ENCODE measurements at places on chromosomes 2 and 18.

- no peak for DNase-seq
These were observed 23.9 kb downstream of the SESTD1 start for GRCh38 chr2:179240481-179241451.

- DNase-seq: no peak
These were observed 12.1 kb downstream of the PLEKHH2 start for GRCh38 chr2:43648994-43649701.

DNA sequence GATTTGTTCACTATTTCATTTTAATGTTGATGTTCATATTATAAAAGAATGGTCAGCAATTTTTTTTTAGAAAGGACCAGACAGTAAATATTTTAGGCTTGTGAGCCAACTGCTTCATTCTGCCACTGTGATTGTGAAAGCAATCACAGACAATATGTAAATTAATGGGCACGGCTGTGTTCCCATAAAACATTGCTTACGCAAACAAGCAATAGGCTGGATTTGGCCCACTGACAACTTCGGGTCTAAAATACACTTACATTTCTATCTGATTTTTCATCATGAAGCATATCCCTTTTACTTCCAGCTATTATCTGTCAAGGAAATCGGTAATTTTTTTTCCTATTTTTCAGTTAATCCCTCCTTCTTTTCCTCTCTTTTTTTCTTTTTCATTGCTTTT lies 182.2 kb upstream of the CDH2 start:
- DNase-seq: no peak

- no peak for DNase-seq
These were observed 281.1 kb upstream of the FN1 start for GRCh38 chr2:215716956-215717355.

- no peak for DNase-seq
These were observed 90.9 kb downstream of the PLA2R1 start for GRCh38 chr2:159971365-159972152.

GRCh38 chr2:105129722-105130232 lies 91.9 kb downstream of the MRPS9 start:
- no peak for DNase-seq

- no peak for DNase-seq
These were observed 2.8 kb downstream of the FZD5 start for GRCh38 chr2:207766697-207767460.

- no peak for DNase-seq
These were observed 21.3 kb upstream of the CDC42EP3 start for GRCh38 chr2:37692711-37693110.
